ENCODE measurements at places on chromosomes 11 and 22. TPM values are rescaled to one million over a fixed set of nuclear protein-coding genes. Genes with fewer than 3 reads are reported as not detected.

The OR4C13 gene
- total RNA-seq = not detected

The OTOG gene
- total RNA-seq = not detected

The PRRG4 gene
- not detected for total RNA-seq

The CCDC73 gene
- total RNA-seq = not detected

The SAC3D1 gene
- 3.9 TPM for total RNA-seq

The NCAPH2 gene
- 103 TPM for total RNA-seq

The FOXRED2 gene
- 1.0 TPM for total RNA-seq

The MS4A15 gene
- not detected for total RNA-seq

The KDM4E gene
- not detected for total RNA-seq

The NEFH gene
- 0.15 TPM for total RNA-seq

The NLRP14 gene
- not detected for total RNA-seq

The IL18 gene
- total RNA-seq = 0.57 TPM

The RIBC2 gene
- total RNA-seq = 1.6 TPM

The SERPIND1 gene
- total RNA-seq = not detected

The FCHSD2 gene
- 45.0 TPM for total RNA-seq

The GLB1L3 gene
- 2.2 TPM for total RNA-seq

The CCDC116 gene
- total RNA-seq = 0.13 TPM

The C11orf86 gene
- total RNA-seq = not detected

The MRPL21 gene
- 34.4 TPM for total RNA-seq

The KCTD14 gene
- 0.52 TPM for total RNA-seq

The MFNG gene
- 150 TPM for total RNA-seq

The PDE2A gene
- 4.9 TPM for total RNA-seq

The APOBEC3F gene
- 13.5 TPM for total RNA-seq

The OR52N5 gene
- not detected for total RNA-seq

The TBX1 gene
- not detected for total RNA-seq

The CRYBA4 gene
- not detected for total RNA-seq

The OR2AT4 gene
- not detected for total RNA-seq

The DBX1 gene
- not detected for total RNA-seq

The ART1 gene
- not detected for total RNA-seq

The SAA4 gene
- total RNA-seq = not detected

The MMP13 gene
- not detected for total RNA-seq

The SGSM1 gene
- total RNA-seq = 0.70 TPM

The TCIRG1 gene
- total RNA-seq = 187 TPM

The PHLDB1 gene
- total RNA-seq = 1.8 TPM

The SERHL2 gene
- total RNA-seq = 0.40 TPM

The MMP11 gene
- total RNA-seq = 1.2 TPM

The AMBRA1 gene
- 52.2 TPM for total RNA-seq

The SMC1B gene
- 0.17 TPM for total RNA-seq

The C11orf24 gene
- total RNA-seq = 10.5 TPM
